ENCODE measurements at places on chromosomes 7 and 10.

DNA sequence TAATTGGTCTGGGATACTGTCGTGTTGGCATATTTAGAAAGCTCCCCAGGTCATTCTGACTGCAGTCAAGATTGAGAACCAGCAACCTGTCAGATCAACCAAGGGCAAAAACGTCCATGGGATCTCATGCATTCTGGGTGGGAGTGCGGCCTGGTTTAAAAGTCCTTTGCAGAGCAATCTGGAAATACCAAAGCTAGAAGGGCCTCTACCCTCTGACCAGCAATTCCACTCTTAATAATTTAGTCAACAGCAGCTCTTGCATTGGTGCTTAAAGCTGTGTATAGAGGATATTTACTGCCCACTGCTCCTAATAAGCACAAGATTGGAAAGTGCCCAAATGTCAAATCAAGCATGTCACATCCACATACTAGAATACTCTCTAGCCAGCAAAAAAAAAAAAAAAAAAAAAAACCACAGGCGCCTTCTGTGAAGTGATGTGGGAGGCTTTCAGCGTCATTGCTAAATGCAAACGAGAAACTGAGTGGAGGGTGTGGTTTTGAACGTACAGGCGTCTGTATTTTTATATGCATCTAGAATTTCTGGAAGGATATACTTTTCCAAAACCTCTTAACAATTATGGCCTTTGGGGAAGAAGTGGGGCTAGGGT is 44.8 kb upstream of the HSPA12A start:
- no peak for DNase-seq

- DNase-seq: no peak
These were observed 40.0 kb upstream of the AGR3 start for GRCh38 chr7:16921644-16922257.

GRCh38 chr10:78664929-78665553 is 403.7 kb upstream of the ZMIZ1 start:
- DNase-seq: peak; percentile 7

- no peak for DNase-seq
These were observed 104.7 kb upstream of the ARMC3 start for GRCh38 chr10:22823109-22823508.
